HepG2 (cell line): ENCODE measurements at places on chromosomes 3 and 15. TPM values are rescaled to one million over a fixed set of nuclear protein-coding genes. Genes with fewer than 3 reads are reported as not detected.

DNA sequence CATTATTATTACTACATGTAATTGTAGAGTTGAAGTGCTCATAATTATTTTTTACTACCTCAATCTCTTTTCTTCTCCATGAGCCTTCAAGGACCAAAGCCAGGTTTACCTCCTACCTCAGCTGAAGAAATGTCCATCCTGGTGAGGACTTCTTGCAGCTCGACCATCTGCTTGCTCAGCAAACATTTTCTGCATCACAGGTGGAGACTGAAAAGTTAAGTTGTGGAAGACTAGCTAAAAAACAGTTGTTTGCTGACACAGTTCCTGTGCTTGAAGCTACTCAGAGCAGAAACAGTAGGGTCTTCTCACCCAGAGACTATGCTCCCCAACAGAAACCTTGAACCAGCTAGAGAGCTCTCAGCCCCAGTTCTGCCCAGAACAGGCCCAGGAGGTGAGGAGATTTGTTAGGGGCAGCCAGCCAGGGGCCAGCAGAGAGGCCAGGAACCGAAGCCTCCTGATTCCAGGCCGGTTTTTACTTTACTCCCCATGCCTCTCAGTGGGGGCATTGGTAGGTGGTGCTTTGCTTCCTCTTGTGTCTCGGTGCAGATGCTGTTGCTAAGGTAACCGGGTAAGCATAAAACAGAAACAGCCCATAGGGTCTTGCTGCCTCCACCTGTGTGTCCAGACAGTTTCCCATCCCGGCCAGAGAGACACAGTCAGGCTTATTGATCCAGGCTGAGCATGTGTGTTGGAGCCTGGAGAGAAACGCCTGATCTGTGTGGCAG lies 54.9 kb downstream of the CCNL1 start:
- no peak for DNase-seq

DNA sequence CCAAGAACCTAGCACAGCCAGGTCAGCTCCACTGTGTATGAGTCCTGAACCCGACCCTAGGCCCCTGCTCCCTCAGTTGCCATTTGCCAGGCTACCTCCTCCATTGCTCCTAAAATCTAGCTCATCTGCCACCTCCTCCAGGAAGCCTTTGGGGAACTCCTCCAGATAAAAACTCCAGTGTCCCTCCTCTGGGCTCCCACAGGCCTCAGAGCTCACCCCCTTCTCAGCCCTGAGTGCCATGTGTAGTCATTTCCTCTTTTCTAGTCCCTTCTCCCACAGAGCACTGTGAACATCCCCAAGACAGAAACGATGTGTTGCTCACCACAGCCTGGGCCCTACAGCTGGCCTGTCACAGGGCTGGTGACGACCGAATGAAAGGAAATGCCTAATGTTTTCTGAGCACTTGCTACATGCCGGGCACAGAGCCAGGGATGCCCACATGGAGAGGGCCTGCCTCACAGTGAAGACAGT lies 61.0 kb downstream of the IQSEC1 start:
- DNase-seq: no peak

GRCh38 chr3:197454014-197454413 lies 101.8 kb downstream of the BDH1 start:
- peak; percentile 49 for DNase-seq

DNA sequence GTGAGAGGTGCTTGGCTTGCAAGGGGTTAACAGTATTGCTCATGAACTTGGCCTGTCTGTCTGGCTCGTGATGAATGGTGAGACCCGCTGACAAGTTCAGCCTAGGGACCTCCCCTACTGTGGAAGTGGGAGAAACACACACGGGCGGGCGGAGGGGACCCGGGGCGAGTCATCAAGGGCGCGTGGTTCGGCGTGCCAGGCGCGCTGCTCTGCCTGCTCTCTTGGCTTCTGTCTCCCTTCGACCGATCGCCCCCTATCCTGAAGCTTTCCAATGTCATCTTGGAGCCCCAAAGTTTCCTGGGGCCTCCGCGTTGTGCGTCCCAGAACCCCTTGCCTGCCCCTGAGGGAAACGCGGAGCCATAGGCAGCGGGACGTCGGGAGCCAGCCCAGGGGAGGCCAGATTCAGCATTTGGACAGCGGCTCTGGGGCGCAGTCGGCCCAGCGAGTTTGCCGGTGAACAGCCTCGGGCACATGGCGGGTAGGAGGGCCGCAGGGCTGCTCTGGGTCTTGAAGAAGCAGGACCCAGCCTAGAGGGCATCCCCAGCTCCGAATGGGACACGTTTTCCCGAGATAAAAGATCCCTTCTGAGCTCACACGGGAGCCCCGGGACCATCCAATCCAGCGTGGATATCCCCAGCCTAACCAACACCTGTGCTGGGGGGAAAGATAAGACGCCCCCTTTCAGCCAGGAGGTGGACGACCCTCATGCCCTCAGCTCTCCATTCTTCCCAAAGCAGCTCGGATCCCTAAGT lies 27.0 kb upstream of the POLG start:
- peak; percentile 22 for DNase-seq

- DNase-seq: peak; percentile 82
Measured at GRCh38 chr3:138417559-138417982, 16.8 kb upstream of the ESYT3 start.

DNA sequence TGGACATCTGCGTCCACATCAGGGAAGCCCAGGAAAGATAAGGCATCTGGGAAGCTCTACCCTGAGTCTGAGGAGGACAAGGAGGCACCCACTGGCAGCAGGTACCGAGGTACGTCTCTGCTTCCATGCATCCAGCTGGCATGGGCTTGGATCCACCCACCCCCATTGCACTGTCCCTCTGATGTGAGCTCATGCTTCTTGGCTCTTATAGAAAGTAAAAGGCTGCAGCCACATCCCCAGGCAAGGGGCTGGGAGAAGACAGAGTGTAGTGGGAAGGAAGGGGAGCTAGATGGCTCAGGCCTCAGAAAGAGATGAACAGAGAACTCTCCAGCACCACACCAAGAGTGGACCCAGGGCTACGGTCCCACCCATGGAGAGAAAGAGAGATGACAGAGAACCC lies 18.2 kb downstream of the PTH1R start:
- no peak for DNase-seq

DNA sequence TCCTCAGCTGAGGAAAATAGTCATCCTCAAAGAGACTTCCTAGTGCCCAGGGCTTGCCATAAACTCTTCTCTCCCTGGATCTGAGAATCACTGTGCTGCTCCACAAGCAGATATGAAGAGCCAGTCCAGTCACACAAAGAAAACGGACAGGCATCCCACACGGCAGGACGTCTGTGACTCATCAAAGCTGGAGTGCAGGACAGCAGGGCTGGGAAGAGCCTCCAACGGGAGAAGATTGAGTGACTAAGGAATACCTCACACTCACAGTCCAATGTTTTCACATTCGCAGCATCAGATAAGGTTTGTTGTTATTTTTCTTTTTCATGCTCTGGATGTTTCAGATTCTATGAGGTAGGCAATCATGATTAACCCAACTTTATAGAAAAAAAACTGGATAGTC lies 57.8 kb downstream of the NEK10 start:
- peak; percentile 27 for DNase-seq

DNA sequence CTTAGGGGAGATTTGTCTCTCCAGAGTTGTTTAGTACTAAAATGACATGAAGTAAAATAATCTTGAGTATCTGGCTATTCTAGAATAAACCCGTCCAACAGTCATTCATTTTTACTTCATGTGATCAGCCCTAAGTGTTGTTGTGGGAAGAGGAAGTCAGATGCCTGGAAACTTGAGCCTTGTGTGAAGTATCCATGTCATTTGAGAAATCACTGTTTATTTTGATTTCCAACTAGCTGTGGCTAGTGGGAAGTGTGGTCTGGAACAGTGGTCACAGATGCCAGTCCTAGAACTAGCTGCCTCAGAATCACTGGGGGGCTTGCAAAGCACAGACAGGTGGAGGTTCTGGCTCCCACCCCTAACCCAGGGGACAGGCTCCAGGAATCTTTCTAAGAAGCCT lies 77.7 kb upstream of the LIMD1 start:
- DNase-seq: no peak

DNA sequence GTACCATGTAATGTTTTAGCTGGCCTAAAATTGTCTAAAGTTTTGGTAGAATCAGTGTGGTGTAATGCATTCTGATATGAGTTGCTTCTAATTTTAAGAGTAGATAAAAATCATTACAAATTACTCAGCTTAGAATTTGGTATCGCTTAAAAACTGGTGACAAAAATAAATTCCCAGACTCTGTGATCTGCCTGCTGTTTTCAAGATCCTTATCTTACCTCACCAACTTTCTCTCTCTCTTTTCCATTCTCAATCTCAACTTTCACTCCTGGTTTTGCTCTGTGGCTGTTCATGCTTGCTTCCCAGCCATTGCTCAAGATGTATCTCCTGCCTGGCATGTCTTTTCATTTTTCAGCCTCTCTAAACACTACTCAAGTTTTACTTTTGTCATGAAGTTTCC lies 45.7 kb downstream of the TCF12 start:
- no peak for DNase-seq

DNA sequence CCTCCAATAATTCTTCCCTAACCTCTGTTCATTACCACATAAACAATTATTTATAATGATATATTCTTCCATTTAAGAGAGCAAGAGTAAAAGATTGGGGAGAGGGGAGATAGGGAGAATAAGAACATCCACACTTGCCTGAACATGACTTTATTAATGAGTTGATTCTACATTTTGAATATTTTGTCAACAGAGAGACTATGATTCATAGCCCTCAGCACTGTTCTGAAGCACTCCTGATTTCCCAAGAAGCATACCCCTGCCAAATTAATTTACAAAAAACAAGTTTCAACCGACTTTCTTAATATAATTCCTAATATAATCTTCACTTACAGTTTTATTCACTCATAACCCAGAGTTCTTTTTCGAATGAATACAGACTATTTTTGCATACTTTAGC lies 828.8 kb downstream of the ROBO2 start:
- DNase-seq: no peak

DNA sequence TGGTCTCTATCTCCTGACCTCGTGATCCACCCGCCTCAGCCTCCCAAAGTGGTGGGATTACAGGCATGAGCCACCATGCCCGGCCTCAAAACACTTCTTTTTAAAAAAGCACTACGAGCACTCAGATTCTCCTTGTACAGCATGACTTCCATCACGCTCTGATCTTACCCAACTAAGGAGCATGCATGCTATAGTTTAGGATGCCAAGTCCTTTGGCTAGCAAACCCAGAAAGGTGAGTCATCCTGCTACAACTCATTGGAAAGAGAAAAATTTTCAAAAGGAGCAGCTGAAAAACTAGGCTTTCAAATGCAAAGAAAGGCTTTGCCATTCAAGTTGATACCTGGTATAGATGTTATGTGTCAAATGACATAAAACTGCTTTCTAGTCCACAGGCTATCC lies 70.3 kb upstream of the PRICKLE2 start:
- DNase-seq: no peak

GRCh38 chr15:61500951-61501620 lies 272.0 kb upstream of the RORA start:
- DNase-seq: no peak

The SENP8 gene
- polyA plus RNA-seq: 2.8 and 3.0 TPM in 2 replicates

The HCLS1 gene
- polyA plus RNA-seq: not detected in 2 replicates

The C3orf33 gene
- 8.7 and 9.2 TPM in 2 replicates for polyA plus RNA-seq

The TGM5 gene
- 0.55 and 0.65 TPM in 2 replicates for polyA plus RNA-seq

The FBXO40 gene
- not detected in 2 replicates for polyA plus RNA-seq

The PLA2G4E gene
- polyA plus RNA-seq: 0.01 TPM in 1 of 2 replicates, not detected in the other
